Kasumi-1 (cell line): ENCODE measurements at places on chromosomes 13 and 19.
A peak's percentile ranks its signal among the peaks of the same experiment; 100 is the strongest.

GRCh38 chr13:86368924-86369323 lies 569.7 kb upstream of the SLITRK6 start:
- DNase-seq = no peak

DNA sequence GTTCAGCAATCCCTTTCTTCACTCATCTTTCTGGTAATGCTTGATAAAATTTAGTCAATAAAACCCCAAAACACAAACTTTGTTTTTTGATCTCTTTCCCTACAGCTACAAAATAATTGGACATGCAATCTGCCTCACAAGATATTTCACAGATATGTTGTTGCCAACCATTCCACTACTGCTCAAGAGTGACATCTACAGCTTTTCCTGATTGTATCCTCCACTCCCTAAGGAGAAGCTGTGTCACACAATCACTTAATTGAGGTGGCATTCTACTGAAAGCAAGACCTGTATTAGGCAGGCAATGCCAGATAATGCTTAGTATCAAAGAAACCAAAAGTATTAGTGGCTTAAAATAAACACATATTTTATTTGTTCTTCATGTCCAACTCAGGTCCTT lies 1646.2 kb upstream of the SPRY2 start:
- no peak for DNase-seq

DNA sequence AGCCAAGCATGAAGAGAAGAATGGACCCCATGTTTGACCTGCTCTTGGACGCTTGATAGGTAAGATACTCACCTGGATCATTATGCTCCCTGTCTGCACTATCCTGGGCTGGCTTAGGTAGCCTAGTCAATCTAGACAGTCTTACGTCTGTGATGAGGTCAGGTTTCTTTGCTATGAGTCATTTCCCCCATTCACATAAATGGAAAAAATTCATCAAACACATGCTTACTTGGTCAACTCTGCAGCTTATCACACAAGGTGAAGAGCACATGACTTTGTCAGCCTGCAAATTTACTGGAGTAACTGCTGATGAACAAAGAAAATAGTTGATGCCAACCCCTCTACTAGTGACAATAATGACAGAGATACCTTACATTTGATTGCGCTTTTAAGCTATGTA lies 170.0 kb downstream of the NUFIP1 start:
- no peak for DNase-seq

DNA sequence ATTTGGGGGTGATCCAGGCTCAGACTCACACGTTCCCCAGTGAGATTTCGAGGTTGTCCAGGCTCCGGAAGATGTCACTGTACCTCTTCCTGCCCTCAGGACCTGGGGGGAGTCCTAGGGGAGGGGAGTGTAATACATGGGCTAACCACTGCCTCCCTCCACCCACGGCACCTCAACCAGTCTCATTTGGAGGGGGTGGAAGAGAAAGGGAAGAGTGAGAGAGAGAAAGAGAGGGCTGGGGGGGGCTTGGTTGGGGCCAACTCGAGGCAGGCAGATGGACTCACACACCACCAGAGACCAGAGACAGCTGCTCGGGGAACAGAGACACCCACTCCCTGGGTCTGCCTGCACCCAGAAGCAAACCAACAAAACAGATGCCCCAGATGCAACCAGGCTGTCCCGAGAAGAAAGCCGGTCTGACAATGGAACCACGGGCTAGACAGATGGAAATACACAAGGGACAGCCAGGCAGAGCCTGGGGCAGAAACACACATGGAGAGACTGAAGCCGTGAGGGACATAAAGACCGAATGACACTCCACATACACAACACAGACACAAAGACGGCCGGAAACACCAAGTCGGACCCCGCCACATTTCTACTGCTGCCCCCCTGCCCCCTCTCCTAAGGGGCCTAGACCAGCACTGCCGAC lies 825 bp downstream of the GMIP start:
- peak; percentile 46 for DNase-seq

GRCh38 chr13:40996426-40997092 lies 22.6 kb downstream of the ELF1 start:
- DNase-seq = peak; percentile 49

DNA sequence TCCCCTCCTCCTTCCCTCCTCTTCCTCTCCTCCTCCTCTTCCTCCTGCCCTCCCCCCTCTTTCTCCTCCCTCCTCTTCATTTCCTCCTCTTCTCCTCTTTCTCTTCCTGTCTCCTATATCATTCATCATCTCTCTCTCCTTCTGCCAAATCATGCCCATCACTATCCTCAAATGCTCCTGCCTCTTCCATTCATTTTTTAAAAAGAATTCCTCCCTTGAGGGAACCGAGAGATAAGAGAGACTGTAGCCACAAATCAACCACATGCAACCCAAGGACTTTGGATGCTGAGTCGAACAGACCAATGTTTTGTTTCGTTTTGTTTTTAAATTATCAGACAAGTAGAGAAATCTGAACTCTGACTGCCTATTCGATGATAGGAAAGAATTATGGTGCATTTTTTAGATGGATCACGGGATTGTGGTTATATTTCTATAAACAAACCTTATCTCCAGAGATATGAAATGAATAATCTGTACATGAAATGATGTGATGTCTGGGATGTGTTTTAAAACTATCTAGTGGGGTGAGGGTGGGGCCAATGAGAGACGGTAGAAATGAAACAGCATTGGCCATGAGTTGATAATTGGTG lies 9.5 kb upstream of the ZNF541 start:
- DNase-seq = no peak
